Mesothelial cell of epicardium (in vitro differentiated cells): ENCODE measurements at places on chromosomes 12 and 14. TPM values are rescaled to one million over a fixed set of nuclear protein-coding genes. Genes with fewer than 3 reads are reported as not detected.

Gene REM2
- total RNA-seq, result 2.6 to 3.0 TPM (median 3.0 TPM) in 3 replicates

DNA sequence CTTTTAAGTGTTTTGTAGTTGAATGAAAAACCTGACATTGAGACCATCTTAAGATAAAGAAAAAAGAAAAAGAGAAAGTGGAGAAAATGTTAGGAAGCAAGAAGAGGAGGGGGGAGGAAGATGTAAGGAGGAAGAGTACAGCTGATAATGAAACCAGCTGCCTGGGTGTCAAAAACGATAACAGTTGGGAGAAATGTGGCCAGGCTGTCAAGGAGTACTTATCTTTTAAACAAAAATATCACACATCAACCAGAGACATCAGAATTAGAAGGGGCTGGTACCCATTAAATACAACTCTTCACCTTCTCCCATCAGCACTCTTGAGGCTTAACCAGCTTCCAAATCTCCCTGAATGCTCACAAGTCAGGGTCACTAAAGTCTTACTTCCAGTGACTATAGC, 4.5 kb downstream of the SLC11A2 start:
- DNase-seq, result no peak

GRCh38 chr12:52193991-52194390, 2.2 kb upstream of the KRT80 start:
- peak; percentile 75 for DNase-seq

- DNase-seq, result no peak
Measured at GRCh38 chr14:31568671-31569070, 7.5 kb downstream of the NUBPL start.

GRCh38 chr12:50991291-50991690, 34.9 kb downstream of the SLC11A2 start:
- DNase-seq, result no peak

- no peak for DNase-seq
Measured at GRCh38 chr14:100955201-100955600, 51.7 kb upstream of the RTL1 start.

Gene FOXN4
- 0.11 TPM in 1 of 3 replicates, not detected in the others for total RNA-seq

DNA sequence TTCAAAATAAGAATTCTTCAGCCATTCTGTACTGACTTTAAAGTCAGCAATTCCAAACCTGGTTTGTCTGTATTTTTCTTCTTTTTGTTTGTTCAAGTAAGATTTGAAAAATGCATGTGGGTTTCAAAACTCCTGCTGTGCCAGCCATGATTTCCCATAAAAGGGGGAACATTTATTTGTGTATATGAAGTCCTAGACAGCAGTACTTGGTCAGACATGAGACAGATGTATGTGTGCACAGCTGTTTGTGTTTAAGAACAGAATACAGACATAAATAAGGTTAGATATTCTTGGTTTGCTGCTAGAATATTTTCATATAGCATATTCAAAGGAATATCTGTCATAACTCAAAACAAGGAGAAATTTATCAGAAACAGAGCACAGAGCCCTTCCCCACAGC, 236.0 kb downstream of the ADAMTS20 start:
- no peak for DNase-seq

Gene KRT75
- total RNA-seq, result not detected in 3 replicates

Gene PIANP
- 3.7 to 6.0 TPM (median 3.9 TPM) in 3 replicates for total RNA-seq

DNA sequence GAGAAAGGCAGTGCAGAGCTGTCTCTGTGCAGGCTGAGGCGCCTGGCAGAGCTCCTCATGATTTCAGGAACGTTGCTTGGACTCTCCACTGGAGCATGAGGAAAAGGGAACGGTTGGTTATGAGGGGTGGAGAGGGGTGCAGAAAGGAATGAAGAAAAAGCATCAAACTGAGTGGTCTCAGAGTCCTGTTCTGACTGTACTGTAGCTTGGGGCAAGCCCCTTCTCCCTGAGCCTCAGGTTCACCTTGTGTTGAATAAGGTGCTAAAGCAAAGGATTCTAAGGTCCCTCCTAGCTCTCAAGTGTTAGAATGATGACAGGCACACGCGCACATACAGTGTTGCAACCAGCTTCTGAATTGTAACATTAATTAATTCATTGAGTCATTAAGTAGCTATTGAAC, 125.2 kb upstream of the PARP11 start:
- no peak for DNase-seq

- DNase-seq, result no peak
Measured at GRCh38 chr12:31874961-31875608, 84.1 kb upstream of the RESF1 start.

Gene KLRB1
- not detected in 3 replicates for total RNA-seq

- DNase-seq, result no peak
Measured at GRCh38 chr14:61608245-61609165, 86.8 kb upstream of the HIF1A start.

- no peak for DNase-seq
Measured at GRCh38 chr12:129404556-129404955, 499.3 kb downstream of the TMEM132D start.

- DNase-seq, result no peak
Measured at GRCh38 chr14:31138301-31138700, 69.3 kb downstream of the HECTD1 start.

DNA sequence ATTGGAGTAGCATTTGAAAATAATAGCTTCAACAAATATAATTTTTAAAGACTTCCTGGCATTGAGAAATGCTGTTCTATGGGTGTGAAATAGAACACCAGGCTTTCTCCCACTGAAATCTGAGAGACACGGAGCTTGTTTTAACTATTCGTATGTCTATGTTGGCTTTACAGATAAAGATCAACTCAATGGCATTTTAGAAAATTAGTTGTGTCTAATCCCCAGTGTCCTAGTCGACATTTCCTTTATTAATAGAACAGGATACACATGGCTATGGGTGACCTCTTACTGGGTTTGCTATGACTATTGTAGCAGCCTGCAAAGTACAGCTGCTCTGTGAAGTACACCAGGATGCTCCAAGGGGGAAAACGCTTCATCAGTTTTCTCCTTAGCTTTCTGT, 159.3 kb downstream of the SLC25A21 start:
- DNase-seq, result no peak

- peak; percentile 37 for DNase-seq
Measured at GRCh38 chr14:101076451-101077198, 173.1 kb upstream of the RTL1 start.

Gene CMA1
- total RNA-seq, result not detected in 3 replicates

- DNase-seq, result no peak
Measured at GRCh38 chr12:130527239-130527638, 188.9 kb downstream of the RIMBP2 start.

Gene GDF3
- total RNA-seq, result not detected in 3 replicates

- no peak for DNase-seq
Measured at GRCh38 chr12:93019212-93019927, 90.3 kb upstream of the EEA1 start.

DNA sequence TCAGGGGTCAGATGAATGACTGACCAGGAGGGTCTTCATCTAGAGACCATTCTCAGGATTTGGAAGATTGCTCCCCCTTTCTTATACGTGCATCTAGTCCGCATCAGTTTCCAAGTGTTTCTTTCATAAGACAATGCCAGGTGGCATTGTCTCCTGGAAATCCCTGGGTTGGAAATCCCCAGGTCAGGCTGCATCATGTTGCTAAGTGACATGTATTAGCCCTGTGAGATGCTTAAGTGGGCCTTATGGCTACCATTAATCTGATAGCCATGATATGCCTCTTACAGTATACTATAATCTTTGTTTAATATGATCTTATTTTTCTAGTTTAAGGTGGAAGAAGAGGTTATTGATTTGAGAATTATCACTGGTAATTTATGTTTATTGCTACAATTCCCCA, 92.8 kb downstream of the DIO3 start:
- no peak for DNase-seq

Gene CD9
- 20.0 to 22.6 TPM (median 22.3 TPM) in 3 replicates for total RNA-seq

Gene MYH7
- total RNA-seq, result not detected in 3 replicates

- no peak for DNase-seq
Measured at GRCh38 chr14:67765192-67765834, 51.1 kb downstream of the ZFYVE26 start.

Gene OR4L1
- total RNA-seq, result not detected in 3 replicates

DNA sequence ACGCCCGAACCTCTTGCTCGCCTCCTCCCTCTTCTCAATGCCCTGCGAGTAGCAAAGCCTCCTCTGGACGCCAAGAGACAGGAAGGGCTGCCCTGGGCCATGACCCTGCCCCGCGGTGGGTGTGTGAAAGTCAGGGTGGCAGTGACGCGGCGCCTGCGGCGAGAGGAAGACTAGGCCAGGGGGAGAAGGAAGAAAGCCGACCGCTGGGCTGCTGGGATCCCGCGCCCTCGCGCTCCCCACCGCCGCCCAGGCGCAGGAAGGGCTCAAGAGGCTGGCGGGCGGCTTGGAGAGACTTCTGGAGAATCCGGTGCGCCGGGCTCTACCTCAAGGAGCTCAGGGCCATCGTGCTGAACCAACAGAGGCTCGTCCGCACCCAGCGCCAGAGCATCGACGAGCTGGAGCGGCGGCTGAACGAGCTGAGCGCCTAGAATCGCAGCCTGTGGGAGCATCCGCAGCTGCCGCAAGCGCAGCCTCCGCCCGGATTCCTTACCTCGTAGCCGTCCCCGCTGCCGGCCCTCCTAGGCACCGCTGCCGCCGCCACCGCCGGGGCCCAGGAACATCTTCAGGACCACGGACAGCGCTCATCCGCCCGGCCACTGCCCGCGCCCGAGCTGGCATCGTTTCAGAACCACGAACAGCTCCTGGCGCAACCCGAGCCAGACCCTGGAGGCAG, 105.0 kb upstream of the PRB2 start:
- DNase-seq, result peak; percentile 99

DNA sequence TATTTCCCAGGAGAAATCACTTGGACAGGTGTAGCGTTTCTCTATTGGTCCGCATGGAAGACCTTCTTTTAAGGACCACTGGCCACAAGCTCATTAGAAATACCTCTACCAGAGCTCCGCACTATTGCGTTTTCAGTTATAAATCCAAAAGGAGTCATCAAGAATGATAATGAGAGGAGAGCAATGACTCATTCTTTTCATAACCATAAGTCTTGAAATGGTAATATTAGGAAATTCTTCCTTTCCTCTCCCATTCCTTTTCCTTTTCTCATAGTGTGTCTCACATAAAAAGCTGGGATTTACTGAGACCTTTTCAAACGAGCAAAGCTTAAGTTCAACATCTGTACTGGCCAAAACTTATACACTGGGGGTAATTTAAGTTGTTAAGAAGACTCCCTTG, 215.7 kb downstream of the CPNE8 start:
- DNase-seq, result no peak

DNA sequence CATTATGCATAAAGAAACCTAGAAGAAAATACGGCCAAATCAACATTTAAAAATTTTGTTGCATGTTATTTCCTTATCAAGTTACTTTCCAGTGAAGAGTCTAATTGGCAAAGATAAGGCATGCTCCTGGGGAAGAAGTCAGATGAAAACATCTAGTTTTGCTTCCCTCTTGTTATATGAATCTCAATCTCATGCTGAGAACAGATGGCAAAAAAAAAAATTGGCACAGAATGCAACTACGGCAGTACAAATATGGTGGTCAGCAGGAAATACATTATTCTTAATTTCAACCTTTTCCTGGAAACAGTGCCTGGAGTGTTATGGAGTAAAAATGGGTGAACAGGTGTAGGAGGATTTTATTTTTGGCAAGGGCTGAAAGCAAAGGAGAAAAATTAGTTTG, 32.8 kb downstream of the HECTD4 start:
- DNase-seq, result no peak

DNA sequence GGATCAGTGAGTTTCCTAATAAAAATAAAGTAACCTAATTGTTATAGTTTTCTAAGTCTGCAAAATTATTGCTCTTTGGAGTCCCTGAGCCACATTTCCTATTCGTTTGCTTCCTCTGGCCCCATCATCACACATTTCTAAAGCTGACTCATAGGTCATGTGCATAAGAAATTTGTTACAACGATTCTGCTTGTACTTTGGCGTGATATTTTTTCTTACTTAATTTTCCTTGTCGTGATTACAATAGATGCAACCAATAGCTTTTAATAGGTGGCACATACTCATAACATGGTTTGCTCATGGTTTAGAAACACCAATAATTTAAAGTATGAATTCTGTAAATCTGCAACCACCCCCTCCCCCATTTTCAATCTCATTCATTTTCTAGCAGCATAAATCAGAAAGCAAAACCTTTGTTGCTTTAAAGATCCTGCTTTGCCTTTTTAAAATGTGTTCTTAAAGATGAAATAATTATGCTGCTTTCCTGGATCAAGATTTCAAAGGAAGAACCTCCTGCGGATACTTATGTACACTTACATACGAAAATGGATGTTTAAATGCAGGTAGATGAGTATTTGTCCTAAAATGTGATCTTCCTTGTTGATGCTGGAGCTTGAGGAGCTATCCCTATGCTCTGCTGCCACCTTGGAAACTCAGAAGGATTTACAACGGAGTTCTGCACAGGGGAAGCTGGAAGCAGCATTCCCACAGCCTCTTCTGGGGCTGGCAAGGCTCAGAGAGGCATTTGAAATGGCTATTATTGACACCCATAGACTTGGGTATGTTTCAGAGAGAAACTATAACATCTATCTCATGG, 1.7 kb upstream of the FLRT2 start:
- DNase-seq, result no peak

Gene STAC3
- total RNA-seq, result 9.8 to 11.3 TPM (median 10.6 TPM) in 3 replicates

DNA sequence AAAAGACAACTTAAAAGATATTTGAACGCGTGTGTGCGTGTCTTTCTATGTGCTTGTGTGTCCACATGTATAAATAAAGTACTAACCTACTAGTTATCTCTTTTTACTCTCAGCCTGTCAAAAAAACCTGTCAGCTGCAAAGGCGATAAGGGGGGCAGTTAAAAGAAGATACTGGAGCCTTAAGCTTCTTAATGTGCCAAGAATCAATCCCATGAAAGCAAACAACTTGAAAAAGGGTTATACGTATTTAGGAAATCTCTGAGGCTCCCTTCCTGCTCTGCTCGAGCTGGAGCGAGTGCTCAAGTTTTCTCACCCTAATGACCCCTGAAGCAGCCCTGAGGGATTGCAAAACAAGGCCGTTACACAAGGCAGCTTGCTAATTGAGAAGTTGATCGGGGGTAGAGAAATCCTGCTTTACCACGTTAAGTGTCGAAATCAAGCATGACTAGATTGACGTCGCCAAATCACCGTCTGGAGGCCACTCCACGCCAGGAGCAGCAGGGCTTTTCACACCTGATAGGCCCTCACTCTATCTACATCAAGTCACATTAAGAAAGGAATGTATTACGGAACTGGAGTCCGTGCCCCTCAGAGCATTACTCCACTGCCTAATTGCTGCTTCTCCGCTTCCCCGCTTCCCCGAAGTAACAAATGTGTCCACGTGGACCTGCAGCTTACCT, 32.4 kb downstream of the LMO3 start:
- DNase-seq, result no peak

GRCh38 chr14:74308695-74309094, 6.0 kb upstream of the ABCD4 start:
- DNase-seq, result no peak

DNA sequence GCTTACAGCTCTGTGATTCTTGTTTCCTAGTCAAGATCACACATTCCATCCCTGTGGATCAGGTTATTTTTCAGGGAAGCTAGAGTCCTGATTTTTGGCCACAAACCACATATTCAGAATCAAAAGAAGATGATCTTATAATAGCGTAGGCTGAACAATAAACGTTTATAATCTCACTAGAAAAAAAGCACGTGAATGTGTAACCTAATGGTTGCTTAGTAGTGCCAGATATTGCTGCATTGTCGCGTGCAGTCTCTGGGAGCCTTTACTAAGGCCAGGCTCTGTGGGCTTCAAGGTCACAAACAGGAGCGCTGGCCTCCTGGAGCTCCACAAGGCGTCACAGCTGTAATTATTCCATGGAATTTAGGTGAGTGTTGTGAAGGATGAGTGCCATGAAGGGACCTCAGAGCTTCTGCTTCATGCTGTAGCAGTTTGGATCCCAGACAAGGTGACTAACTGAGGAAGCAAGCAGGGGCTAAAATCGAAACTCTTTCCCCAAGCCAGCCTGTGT, 17.4 kb downstream of the CDKN1B start:
- DNase-seq, result no peak

Gene LPAR5
- 1.3 to 1.7 TPM (median 1.3 TPM) in 3 replicates for total RNA-seq

Gene TAS2R9
- total RNA-seq, result 0.50 to 0.64 TPM (median 0.56 TPM) in 3 replicates
